ENCODE measurements at places on chromosomes 7 and 10. TPM values are rescaled to one million over a fixed set of nuclear protein-coding genes. Genes with fewer than 3 reads are reported as not detected.
A peak's percentile ranks its signal among the peaks of the same experiment; 100 is the strongest.

DNA sequence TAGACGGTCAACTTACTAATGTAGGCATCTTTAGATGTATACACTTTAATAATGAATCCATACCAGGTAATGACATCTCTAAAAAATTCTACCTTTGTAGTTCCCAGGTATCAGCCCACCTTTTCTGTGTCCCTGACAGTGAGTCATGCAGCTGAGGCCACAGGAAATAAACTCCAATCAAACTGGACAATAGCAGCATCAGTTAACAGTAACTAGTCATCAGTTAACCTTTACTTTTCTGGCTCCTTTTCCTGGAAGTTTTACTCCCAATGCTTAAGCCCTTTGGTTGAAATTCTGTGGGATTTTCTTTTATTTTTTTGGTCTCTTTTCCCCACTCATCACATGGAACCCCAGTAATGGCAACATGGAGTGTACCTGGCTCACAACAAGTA, 617.6 kb downstream of the SORCS3 start:
- DNase-seq = no peak

DNA sequence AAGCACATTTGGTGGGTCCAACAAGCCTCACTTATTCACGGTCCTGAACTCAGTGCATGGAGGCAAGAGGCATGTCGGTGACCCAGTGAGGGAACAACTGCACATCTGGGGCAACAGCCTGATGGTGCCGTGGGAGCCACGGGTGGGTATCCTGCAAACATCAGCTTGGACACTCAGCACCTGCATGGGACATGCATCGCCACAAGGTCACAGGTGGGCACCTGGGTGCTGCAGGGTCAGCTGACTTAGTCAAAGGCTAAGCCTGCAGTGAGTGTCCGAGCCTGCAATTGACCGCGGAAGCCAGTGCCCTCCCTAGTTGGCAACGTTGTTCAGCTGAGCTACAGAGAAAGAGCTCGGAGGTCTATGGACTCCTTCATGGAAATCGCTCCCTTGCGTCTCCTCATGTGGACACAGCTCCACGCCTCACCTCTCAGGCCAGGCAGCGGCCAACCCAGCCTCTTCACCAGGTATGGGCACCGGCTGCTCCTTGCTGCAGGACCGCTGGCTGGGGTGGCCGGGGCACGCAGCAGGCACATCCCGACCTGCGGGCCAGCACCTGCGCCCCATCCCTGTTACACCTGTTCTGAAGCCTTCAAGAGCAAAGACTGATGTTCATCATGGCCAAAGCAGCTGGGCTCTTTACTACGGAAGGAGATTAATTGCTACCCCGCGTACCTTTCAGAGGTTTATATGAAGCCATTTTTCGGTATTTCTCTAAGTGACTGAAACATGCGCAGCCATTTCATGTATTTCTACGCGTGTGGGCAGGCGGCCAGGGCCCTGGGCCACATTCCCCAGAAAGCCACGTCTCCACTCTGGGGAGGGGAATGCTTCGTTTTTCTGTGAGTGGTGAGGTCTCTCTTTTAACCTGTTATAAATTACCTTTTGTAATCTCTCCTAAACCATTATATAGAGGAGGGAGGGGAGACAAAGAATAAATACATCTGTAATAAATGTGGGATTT, 380.7 kb downstream of the DNAJB6 start:
- DNase-seq = no peak

GRCh38 chr7:74040101-74040790, 12.3 kb downstream of the ELN start:
- DNase-seq = no peak

Gene C10orf143
- 1.3 TPM for total RNA-seq

- DNase-seq = peak; percentile 87
Measured at GRCh38 chr10:69061305-69062161, 26.4 kb upstream of the SRGN start.

DNA sequence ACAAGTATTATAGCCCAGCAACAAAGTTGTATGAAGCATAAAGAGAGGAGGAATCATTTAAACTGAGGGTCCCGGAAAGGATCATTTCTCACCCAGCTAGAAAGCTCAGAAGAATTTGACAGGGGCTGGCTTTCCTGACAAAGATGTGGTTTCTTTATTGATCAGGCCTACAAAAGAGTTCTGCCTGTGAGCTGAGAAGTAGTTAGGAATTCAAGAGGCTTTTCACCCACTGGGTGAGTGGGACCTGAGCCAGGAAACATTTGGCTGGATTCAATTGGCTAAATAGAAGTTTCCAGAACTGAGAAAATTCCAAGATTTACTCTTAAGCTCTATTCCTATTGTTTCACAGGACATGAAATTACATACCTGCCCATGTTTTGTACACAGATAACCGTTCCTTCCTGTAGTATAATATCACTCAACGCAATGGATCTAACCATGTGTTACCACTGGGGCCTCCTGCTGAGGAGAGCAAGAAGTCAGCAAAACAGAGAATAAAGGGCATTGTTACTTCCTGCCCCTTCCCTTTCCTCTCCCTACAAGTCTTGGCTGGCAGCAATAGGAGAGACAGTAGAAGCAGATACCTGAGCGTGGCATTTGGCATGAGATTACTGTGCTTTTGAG, 53.9 kb upstream of the PAPSS2 start:
- no peak for DNase-seq

DNA sequence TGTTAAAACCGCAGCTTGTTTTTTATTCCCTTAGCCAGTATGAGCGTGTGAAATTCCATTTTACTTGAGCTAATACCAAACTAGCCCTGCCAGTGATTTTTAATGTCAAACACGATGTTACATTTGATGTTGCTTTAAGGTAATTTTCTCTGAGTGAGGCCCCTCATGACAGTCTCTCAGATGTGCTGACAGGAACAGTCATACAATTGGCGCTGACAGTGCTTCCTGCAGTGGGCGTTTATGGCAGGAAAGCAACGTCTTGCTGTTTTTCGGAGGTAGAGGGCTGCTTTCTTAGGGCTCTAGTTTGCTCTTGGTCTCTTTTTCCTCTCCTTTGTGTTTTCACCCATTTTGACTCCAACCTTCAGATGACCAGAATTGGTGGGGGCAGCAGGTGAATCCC, 19.3 kb downstream of the PON1 start:
- no peak for DNase-seq

DNA sequence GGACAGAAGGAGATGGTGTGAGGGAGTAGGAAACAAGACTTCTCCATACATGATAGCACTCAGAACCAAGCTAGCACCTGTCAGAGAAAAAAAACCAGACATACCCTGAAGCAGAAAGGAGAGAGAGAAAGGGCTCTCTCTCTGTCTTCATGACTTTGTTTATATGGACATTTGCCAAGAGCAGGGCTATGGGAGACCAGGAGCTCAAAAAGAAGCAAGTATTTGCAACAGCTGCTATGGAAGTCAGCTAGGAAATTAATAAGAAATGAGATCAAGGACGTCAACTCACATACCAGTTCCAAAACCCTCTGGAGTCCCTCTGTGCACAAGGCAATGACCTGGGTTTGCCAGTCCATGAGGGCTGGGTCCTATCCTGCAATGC, 111.6 kb downstream of the SGMS1 start:
- no peak for DNase-seq

DNA sequence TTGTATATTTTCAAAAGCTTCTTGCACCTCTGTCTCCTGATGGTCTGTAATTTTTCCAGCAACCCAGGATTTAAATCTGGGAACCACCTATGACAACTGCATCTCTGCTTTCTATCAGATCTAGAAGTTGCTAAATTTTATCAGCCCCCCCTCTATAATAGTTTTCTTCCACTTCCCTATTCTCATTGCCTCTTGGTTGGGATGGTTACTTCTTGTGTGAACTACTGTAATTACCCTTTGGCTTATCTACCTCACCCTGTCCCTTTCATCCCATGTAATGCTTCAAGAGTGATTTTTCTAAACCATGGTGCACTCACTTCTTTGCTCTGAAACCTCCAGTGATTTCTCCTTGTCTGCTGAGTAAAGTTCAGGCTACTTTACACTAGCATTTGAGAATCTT, 92.3 kb downstream of the BMPR1A start:
- DNase-seq = no peak

- DNase-seq = no peak
Measured at GRCh38 chr7:96157856-96158255, 164.0 kb downstream of the SLC25A13 start.

DNA sequence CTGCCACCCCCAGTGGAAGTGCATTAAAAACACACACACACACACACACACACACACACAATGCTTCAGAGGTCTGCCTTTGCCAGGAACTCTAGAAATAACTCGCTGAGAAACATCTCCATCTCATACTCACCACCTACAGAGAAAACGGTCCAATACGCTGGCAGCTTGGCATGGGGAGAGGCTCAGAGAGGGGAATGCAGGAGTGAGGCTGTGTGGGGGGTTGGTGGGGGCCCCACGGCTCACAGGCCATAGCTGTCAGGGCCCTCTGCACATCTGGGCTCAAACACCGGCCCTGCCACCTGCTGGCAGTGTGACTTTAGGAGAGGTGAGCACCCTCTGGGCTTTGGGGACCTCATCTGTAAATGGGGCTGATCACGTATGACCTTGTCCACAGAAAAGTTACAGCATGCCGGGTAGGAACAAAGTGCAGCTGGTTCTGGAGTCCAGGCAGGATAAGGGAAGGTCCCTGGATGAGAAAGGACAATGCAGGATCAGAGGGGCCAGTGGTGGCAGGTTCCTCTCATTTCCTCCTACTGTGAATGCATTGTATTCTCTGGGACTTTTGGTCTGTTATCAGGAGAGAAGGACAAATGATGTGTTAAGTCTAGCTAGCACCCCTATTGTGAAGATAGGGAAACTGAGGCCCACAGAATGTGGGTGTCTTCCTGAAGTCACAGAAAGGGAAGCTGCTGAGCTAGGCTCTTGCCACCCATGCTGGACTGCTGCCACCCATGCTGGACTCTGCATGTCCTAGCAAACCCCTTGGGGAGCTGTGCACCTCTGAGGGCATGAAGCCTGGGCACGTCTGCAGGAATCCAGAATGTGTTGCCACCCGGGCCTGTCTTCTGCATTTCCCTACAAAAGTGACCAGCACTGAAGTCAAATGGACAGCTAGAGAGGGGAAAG, 404.6 kb downstream of the RPS24 start:
- DNase-seq = no peak

Gene CYP2C9
- total RNA-seq = not detected

All from H4 (cell line).